ENCODE measurements at places on chromosomes 6 and 20.

- DNase-seq, result no peak
These were observed 1570.0 kb upstream of the DEFB115 start for GRCh38 chr20:29687438-29687837.

- peak; percentile 73 for DNase-seq
These were observed 291.4 kb upstream of the QKI start for GRCh38 chr6:163123098-163123497.

GRCh38 chr6:21508753-21509152 is 84.8 kb upstream of the SOX4 start:
- no peak for DNase-seq

DNA sequence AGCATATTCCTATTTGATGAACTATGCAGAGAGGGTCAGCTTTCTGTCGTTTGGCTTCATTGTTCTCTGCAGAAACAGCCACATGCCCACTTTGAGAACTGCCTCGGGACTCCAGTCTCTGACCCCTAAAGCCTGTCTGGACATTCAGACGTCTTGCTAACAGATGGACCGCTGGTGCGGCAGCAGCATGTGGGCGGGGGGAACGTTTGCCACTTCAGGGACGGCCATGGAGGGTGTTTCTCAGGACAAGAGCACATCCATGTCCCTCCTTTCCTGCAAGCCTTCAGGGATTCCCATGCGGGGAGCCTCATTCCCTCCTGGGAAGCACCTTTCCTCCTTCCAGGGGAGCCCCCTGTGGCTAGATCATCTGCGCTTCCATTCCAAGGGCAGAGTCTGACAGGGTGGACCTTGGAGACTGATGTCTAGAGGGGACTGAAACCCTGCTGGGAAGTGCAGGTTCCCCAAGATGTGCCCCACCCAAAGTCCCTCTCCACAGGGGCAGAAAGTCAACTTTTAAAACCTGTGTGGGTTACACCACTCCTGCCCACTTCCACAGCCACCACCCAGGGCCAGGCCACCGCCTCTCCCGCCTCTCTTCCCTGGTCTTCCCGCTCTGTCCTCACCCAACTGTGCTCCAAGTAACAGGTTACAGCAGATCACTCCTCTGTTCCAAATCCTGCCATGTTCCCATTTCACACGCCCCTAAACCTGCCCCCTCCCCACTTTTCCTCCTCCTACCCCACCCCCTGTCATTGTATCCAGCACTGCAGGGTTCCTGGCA is 94.8 kb upstream of the PMEPA1 start:
- no peak for DNase-seq

- no peak for DNase-seq
These were observed 104.2 kb downstream of the PREX1 start for GRCh38 chr20:48723308-48724264.

DNA sequence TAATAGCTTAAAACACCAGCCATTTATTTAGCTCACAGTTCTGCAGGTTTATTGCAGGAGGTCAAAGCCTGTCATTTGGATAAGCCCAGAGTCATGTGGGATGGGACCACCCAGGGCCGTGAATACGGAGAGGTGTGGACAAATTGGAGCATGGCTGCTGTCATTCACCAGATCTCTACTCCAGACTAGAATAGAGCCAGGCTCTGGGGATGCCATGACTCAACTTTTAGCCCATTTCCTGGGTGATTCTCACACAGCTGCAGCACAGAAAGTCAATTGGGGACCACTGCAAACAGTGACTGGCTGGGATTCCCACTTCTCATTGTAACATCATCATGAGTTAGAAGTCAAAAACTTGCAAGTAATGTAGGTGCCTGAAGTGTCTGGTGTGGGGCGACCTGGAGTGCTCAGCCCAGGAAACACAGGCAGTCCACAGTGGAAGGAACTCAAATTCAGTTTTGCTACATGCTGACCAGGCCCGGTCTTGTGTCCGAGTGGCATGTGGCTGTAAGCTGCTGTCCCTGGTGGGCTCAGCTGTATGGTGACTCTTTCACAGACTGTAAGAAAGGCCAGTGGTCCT is 174.3 kb downstream of the SCP2D1 start:
- DNase-seq, result no peak

DNA sequence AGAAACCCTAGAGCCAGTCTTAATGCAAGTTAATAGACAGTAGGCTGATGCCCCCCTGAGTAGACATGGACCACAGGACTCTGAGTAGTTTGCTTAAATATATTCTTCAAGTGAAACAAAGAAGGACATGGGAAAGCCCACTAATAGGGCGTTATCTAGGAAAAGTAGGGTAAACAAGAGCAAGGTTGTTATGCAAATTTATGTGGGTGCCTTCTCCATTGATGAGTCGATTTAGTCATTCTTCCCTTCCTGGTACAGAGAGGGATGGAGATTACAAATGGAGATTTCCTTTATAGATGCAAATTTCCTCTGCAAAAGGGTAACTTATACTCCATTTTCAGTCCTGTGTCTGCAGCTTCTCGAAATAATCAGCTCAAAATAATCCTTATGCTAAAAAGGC is 262.0 kb downstream of the CD83 start:
- no peak for DNase-seq

GRCh38 chr6:152093711-152094110 is 286.2 kb downstream of the ESR1 start:
- DNase-seq, result no peak

GRCh38 chr6:67362976-67363375 is 1272.1 kb upstream of the ADGRB3 start:
- DNase-seq, result no peak

DNA sequence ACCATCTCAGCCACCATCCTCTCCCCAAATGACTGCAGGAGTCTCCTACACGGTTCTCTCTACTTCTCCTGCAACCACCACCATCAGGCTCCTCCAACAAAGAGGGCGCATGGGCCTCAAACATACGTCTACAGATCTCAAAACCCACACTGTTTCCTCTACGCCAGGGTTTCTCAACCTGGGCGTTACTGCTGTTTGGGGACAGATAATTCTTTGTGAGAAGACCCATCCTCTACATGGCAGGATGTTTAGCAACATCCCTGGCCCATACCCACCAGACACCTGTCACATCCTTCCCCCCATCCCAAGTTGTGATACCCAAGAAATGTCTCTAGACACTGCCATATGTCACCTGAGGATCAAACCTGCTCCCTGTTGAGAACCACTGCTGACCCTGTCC is 45.0 kb downstream of the ELMO2 start:
- DNase-seq, result no peak

- DNase-seq, result no peak
These were observed 1.9 kb upstream of the BLOC1S5 start for GRCh38 chr6:8066108-8066507.

DNA sequence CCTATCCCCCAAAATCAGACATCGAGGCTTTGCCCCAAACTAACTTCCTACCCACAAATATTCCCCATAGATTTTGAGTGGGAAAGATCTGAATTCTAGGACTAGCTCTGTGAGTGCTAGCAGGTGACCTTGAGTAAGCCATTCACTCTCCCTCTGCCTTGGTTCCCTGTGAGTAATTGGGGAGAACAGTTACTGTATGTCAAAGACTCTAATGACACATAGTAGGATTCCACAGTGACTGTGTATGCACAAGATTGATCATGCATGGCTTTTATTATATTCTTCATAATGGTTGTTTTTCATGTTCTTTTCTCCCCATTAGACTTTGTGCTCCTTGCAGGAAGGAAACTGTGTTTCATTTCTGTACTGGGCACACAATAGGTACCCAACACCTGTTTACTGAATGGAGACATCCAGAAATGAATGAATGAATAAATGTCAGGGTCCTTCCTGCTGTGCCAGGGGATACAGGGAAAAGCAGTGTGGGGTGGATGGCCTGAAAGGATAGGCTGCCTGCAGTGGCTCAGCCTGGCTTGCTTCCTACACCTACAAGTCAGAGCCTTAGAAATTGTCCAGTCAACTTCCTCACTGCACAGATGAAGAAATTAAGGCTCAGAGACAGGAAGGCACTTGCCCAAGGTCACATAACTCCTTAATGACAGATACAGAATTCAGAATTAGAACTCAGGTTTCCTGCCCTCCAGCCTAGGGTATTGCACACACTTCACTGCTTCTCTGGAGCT is 901 bp upstream of the TMEM151B start:
- no peak for DNase-seq

DNA sequence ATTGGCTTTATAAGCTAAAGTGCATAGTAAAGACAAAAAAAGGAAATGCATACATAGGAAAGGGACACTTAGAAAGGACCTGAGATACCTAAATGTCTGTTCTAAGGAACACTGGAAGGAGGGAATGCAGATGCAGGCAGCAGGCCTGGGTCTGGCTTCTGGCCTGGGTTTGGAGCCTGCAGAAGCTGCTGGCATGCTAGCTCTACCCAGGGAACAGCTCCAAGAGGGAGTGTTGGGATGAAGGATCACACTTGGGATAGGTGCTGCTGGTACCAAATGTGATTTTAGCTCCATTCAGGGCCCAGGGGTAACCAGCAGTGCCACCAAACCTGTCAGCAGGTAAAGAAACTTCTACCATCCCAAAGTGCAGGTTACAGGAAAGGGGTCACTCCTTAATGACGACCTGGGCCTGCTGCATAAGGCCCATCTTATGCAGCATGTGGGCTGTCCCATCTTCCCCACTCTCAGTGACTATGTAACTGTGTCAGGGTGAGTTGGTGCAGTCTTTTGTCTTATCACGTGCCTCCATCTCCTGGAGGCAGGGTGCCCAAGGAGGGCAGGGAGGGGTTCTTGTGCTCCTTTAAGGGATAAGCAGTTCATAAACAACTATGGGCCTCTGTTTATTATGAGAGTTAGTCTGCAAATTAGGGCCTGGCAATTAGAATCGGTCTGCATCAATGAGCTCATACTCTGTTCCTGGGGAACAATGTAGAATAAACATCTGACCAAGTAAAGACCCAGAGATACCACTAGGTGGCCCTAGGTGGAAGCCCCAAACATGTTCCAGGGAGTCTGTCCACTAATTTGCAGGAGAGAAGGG is 26.9 kb downstream of the DDX27 start:
- DNase-seq, result peak; percentile 29

DNA sequence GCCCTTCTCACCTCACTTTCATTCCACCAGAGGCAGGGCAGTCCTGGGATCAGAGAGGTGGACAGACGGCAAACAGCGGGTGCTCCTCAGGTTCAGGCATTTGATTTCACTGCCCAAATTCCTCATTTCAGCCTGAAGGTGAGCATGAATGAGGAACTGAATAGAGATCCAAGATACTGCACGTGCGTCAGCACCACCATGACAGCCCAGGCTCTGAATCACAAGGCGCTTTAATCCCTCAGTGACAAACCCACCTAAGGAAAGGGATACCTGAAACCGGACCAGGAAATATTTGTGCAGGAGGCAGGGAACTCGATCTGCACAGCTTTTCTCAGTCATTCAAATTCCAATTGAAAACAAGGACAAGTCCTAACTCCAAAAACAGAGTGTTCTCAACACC is 174.8 kb upstream of the HEY2 start:
- DNase-seq, result no peak

DNA sequence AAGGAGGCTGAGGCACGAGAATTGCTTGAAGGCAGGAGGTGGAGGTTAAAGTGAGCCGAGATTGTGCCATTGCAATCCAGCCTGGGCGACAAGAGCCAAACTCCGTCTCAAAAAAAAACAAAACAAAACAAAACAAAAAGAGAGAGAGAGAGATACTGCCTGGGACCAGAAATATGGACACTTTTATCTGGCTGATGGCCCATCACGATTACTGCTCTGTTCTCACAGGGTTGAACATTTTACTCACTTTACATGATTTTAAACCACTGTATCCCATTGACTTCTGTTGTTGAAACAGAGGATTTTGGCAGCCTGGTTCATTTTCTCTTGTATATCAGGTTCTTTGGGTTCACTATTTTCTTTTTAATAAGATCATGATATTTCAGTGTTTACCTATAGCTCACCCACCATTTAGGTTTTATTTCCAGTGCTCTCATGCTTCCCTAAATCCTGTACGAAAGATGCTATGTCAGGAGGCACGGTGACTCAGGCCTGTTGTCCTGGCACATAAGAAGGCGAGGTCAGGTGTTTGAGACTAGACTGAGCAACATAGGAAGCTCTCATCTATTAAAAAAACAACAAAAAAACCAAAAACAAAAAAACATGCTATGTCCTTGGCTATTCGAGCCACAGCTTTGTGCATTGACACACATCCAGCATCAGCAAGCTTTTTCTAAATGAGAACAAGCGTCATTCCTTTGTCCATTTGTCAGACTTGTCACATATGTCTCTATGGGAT is 34.5 kb upstream of the RREB1 start:
- DNase-seq, result no peak

GRCh38 chr20:8912096-8912495 is 156.8 kb upstream of the PLCB4 start:
- DNase-seq, result no peak

GRCh38 chr6:88870717-88871330 is 92.6 kb downstream of the RNGTT start:
- peak; percentile 70 for DNase-seq

DNA sequence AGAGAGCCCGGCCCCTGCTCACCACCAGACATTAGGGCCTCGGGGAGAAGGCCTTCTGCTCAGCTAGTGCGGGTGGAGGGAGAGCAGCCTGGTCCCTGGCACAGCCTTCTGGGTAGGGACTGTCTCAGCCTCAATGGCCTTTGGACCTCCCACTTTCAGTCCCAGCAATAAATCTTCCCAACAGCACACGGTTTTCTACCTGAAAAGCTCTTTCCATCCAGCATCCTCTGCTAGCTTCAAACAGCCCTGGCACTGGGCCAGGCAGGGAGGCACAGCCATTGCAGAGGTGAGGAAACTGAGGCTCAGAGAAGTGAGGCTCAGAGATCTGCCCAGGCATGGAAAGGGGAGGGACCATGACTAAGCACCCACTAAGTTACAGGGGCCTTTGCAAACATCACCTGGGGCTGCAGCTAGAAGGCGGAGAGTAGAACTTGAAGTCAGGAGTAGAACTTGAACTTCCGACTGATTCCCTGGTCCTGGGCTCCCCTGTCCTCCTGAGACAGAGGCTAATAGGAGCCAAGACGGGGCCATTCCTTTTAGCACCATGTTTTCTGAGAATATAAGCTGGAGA is 43.9 kb upstream of the NOL4L start:
- no peak for DNase-seq

DNA sequence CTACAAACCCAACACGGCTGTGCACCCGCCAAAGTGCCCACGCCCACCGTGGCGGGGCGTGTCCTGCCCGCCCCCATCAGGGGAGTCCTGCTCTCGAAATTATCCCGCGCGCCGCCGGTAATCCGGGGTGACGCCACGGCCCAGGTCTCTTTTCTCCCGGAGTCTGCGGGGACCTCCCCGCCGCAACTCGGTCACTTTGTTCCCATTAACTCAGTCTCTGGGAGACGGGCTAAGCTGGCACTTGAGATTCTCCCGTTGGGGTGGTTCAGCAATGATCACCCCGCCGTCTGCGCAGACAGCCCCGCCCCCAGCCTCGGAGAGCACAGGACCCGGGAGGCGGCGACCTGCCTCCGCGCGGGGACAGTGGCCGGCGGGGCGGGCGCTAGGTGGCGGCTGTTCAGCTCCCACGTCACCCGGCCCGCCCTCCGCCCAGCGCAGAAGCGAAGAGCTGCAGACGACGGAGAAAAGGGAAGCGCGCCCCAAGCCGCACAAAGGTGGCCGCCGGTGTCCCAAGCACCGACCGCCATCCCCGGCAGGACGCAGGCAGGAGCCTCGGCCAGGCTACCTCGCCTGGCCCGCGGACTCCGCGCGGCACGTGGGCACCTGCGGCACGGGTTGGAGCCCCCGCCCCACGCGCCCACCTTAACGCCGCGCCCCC is 31.5 kb downstream of the SF3B5 start:
- no peak for DNase-seq

Data from NCI-H2029 treated with DMSO at 0.1 percent for 48 hours (cell line).